ENCODE measurements at places on chromosomes 11 and 22.

DNA sequence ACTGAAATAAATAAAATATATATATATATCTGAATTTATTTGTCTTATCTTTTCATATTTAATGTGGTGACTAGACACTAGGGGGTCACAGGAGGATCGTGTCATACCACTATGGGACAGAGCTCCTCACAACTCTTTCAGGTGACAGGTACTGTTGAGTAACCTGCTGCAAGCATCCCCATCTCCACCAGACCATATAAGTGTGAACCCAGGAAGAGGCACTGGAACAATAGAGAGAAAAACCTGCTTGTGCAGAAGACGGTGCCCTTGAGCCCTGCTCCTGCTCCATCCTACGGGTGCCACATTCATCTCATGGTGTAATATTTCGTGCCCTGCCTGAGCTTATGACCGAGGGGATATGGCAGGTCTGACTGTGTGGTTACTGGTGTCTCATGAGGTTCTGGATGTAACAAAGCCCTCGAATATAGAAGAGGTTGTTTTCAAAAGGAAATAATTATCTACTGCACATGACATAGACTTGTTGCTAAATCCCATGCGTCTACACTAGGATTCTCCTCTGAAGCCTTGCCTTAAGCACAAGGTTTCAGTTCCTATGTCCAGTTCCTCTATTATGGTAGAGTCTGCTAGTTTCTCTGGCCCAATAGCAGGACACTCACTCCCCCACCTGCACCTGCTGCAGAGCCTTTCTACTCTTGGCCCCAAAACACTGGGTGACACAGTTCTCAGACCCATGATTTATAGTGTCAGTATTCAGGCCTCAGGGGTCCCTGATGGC is 70.4 kb downstream of the GGTLC2 start:
- DNase-seq, result no peak

- no peak for DNase-seq
These were observed 1.2 kb downstream of the CDC42EP2 start for GRCh38 chr11:65315866-65316226.

DNA sequence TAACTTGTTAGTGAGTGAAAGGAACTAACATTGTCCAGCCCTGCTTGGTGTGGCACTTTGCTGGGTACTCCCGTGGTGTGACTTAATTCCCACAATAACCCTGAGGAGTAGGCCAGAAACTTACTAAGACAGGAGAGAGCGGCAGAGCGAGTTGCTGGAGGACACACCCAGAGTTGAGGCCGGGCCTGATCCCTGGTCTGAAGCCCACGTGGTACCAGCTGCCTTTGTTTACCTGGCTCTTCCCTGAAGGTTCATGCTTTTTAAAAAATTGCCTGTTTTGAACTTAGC is 594 bp downstream of the MPST start:
- no peak for DNase-seq

- no peak for DNase-seq
These were observed 14.1 kb upstream of the WNT7B start for GRCh38 chr22:45991098-45991497.

- no peak for DNase-seq
These were observed 44.5 kb downstream of the ST14 start for GRCh38 chr11:130203766-130204702.

DNA sequence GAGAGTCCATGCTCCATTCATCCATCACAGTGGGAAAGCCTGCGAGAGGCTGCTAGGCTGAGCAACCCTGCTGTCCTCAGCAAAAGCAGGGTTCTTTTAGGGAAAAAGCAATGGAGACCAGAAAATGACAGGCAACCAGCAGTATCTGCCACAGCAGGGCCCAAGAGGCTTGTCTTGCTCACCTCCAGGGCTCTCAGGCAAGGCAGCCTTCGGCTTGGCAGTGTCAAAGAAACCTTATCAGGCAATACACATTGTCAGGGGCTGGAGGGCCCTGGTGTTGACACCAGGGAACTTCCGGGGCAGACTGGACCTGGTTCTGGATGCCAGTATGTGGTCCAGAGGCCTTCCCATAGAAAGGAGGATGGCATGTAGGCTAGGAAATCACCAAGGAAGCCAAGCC is 10.2 kb upstream of the TLCD5 start:
- no peak for DNase-seq

DNA sequence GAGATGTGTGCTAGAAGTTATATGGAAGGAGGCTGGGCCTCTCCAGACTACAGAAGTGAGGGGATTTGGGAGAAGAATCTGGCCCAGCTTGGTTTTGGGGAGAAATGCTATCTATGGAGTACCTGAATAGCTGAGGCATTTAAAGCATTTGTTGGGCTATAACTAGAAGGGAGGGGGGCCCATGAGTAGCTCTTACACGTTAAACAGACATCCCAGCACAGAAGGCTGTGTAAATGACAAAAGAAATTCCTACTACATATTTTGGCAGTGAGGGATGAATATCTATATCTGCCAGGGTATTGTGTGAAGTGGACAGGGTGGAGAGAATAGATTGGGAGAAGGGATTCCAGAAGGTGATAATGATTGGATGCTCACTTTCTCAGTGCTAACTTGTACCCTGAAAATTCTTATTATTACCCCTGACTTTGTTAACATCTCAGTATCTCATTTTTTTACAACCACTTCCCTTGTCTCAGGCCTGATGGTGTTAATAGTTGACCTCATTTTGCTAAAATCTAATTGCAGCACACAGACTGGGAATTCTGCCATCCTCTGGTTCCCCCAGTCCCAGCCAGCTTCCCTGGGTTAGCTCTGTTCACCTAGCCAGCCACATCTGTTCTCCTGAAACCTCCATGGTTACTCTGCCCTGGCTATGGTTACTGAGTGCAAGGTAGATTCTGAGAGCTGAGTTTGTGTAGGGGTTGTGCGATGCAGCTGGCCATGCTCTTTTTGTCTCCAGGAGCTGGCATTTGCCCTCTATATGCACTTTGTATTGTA is 28.8 kb upstream of the RRM1 start:
- no peak for DNase-seq

- DNase-seq, result no peak
These were observed 894.6 kb downstream of the METTL15 start for GRCh38 chr11:29002816-29003215.

- no peak for DNase-seq
These were observed 7.4 kb upstream of the CCDC34 start for GRCh38 chr11:27370374-27370773.

DNA sequence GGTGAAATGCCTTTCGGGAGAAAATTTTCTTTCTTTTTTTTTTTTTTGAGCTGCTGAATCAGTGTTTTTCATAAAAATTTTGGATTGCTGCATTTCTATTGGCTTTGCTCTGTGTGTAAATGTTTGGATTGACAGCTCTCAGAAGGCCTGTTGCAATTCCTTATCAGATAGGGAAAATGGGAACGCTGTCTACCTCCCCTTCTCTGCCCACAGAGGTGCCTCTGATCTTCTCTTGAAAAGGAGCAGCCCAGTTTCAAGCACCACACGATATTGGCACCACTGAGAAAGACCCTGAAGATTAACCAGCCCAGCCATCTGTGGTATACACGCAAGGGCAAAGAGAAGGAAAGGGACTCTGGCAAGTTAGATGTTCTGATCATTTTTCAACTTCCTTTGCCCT is 1272.2 kb downstream of the LRRC4C start:
- no peak for DNase-seq

DNA sequence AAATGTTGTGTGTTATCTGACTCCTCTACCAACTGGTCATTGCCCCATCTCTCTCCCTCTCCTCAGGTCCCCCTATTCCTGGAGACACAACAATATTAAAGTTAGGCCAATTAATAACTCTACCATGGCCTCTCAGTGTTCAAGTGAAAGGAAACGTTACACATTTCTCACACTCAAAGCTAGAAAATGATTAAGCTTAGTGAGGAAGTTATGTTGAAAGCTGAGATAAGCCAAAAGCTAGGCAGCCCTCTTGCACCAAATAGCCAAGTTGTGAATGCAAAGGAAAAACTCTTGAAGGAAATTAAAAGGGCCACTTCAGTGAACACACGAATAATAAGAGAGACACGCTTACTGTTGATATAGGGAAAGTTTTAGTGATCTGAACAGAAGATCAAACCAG is 6.9 kb downstream of the DLG2 start:
- DNase-seq, result no peak

GRCh38 chr11:63838150-63838677 is 696 bp upstream of the MARK2 start:
- no peak for DNase-seq
